ENCODE measurements at places on chromosomes 12 and 14.

DNA sequence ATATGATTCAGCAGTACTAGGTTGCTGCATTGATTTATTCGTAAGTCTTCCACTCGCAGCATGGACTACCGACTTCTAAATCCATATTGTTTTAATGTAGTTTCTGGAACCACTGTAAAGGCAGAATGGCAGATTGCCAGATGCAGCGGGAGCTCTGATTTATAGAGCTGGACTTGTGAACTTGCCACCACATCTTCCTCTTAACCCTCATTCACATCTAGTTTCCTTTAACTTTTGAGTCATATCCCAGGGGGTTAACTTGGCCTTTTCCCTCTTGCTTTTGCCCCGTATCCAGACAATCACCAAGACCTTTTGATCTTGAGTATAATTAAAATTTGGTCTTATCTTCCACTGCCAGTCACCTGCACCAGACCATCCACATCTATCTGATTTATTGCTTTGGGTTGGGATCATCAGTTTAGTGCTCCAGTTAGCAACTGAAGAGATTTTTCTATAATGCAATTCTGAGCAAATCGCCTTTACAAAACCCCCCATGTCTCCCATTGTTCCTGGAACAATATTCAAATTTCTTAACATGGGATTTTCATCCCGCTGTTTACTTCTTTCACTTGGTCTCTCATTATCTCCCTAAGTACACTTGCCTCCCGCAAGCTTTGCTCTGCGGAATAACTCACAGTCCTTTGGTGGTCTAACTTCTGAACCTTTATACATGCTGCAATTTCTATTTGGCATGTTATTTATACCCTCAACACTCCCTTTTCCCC, 130.5 kb downstream of the ACSS3 start:
- no peak for DNase-seq

DNA sequence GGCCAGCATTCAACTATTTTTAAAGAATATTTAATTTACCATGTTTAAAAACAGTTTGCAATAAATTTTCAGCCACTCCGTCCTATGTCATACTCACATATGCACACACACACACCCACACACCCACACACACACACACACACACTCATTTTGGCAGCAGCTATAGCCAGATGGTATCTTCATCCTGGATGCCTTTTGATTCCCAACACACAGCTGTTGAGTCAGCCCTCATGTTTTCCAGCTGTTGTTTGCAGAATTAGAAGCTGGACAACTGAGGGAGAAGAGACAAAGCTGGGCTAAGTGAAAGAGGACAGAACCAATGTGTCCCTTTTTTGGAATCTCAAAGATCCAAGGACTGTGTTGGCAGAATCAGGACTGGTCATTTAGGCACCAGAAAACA, 80.0 kb upstream of the EGLN3 start:
- DNase-seq = no peak

GRCh38 chr14:21037156-21037555, 2.5 kb upstream of the RNASE13 start:
- no peak for DNase-seq

DNA sequence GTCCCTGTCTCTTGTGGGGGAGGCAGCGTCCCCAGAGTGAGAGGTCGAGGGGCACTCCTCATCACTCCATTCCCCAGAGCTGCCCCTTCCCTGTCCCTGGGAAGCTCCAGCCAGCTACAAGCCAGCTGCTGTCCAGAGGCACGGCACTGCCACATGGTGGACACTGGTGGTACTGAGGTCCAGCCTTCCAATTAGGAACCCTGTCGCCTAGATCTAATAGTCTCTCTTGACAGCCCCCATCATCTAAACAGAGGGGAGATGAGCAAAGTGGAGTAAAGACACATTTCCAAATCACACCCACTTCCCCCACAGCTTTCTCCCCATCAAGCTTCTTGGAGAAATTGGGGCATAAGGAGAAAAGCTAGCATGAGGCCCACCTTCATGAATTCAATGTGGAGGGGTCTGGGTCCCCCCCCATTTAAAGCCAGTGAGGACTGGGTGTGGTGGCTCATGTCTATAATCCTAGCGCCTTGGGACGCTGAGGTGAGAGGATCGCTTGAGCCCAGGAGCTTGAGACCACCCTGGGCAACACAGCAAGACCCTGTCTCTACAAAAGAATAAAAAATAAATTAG, 2.1 kb upstream of the INHBE start:
- DNase-seq = no peak

Data from T-helper 22 cell (primary cell).